ENCODE measurements at places on chromosomes 1 and 21.

- no peak overlapping the region for H3K4me3 ChIP-seq
- H3K36me3 ChIP-seq: no peaks in the 10 kb centered on the region
- H3K4me1 ChIP-seq: no peaks in the 10 kb centered on the region
- no peak overlapping the region for H3K27ac ChIP-seq
- H3K27me3 ChIP-seq: no peaks in the 10 kb centered on the region
- no peak for DNase-seq
Measured at GRCh38 chr1:218804014-218804785, 369.5 kb upstream of the LYPLAL1 start.

- no peak overlapping the region for H3K4me3 ChIP-seq
- no peaks in the 10 kb centered on the region for H3K36me3 ChIP-seq
- no peaks in the 10 kb centered on the region for H3K27me3 ChIP-seq
- no peaks in the 10 kb centered on the region for H3K4me1 ChIP-seq
- no peak overlapping the region for H3K27ac ChIP-seq
Measured at GRCh38 chr1:243487649-243488227, 231.9 kb downstream of the SDCCAG8 start.

DNA sequence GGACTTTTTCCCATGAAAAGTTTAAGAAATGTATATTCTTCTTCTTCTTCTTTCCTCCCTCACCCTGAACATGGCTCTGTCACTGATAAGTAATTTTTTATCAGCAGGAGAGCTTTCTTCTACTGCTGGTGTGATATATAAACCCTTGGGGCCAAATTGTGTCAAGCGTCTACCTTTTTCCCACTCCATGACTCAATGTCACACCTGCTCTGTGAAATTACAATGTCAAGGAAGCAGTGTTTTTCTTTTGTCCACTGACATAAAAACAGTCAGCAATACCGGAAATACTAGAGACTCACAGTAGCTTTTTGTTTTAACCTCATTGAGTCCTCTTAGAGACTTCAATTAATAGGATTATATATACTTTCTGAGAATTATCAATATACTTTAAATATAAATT, 416.2 kb upstream of the ADGRL4 start:
- H3K27ac ChIP-seq: no peak overlapping the region
- H3K27me3 ChIP-seq: no peaks in the 10 kb centered on the region
- H3K4me3 ChIP-seq: no peak overlapping the region
- no peaks in the 10 kb centered on the region for H3K36me3 ChIP-seq
- DNase-seq: no peak
- no peaks in the 10 kb centered on the region for H3K4me1 ChIP-seq

DNA sequence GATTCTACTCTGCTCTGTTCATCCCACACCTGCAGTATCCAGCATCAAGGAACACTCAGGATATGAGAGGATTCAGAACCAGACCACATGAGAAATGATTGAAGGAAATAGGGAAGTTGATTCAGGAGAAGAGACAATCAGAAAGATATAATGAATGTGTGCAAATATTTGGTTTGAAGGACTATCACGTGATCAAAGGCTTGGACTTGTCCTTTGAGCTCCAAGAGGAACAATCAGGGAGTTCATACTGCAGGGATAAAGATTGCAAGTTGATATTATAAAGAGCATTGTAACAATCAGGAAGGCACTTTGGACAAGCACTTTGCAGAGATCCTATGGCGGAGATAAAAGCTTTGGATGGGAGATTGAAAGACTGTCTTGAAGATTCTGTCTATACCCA, 13.9 kb upstream of the PIGM start:
- peak; percentile 91 for DNase-seq
- H3K27ac ChIP-seq: peak overlapping the region; percentile 64
- H3K4me3 ChIP-seq: no peak overlapping the region
- peaks cover 5% of the 10 kb centered on the region for H3K36me3 ChIP-seq
- no peaks in the 10 kb centered on the region for H3K27me3 ChIP-seq
- H3K4me1 ChIP-seq: peaks cover 70% of the 10 kb centered on the region

DNA sequence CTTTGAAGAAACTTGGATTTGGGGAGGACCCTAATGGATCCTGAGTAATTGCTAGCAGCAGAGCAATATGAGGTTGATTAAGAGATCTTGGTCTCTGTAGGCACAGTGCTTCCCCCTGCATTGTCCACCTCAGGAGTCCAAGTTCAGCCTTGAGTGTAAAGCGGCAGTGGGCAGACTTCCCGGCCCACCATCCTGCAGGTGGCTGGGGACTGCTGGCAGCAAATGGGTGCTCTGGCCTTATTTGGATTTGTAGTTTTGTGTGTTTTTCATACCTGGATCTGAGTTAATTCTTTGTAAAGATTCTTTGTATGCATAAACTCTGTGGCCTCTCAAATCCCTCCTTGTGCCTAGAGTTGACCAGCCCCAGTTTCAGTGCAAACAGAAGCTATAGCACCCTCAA, 7.6 kb downstream of the BARHL2 start:
- H3K36me3 ChIP-seq: no peaks in the 10 kb centered on the region
- H3K27me3 ChIP-seq: peaks cover 19% of the 10 kb centered on the region
- no peak overlapping the region for H3K4me3 ChIP-seq
- H3K27ac ChIP-seq: no peak overlapping the region

GRCh38 chr1:234858722-234859121, 248.7 kb upstream of the IRF2BP2 start:
- H3K4me1 ChIP-seq: peaks cover 30% of the 10 kb centered on the region
- no peak for DNase-seq
- H3K27ac ChIP-seq: no peak overlapping the region
- H3K27me3 ChIP-seq: no peaks in the 10 kb centered on the region

DNA sequence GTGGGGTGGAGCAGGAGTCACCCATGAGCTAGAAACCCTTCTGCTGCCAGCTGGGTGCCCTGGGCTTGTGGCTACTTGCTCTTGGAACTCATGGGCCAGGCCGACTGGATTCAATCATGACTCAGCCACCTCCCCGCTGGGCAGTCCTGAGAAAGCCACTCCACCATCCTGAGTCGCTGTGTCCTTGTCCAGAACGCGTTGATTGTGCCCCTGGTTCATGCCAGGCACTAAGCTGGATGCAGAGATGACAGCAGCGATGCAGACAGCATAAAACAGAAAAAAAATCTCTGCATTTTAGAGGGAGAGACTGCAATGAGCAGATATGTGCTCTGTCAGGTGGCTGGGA, 10.6 kb downstream of the PADI1 start:
- H3K4me3 ChIP-seq: no peak overlapping the region
- no peaks in the 10 kb centered on the region for H3K36me3 ChIP-seq
- peaks cover 16% of the 10 kb centered on the region for H3K27me3 ChIP-seq
- no peaks in the 10 kb centered on the region for H3K4me1 ChIP-seq
- no peak for DNase-seq

DNA sequence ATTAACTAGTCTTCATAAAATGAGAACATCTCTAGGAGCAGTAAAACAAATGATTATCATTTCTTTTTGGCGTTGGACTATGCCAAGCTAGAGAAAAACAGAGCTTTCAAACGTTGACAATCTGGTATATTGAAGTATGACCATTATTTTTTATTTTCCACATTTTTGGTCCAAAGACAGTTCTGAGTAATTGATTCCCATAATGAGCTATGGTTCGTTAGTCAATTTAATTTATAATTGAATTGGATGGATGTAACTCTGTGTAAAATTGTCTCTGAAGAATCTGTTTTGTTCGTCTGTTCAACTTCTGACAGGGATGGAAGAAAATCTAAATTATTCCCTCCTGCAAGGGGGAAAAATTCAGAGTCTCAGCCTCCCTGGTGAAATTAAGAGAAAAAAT, 234.5 kb downstream of the LMO4 start:
- no peaks in the 10 kb centered on the region for H3K4me1 ChIP-seq
- no peaks in the 10 kb centered on the region for H3K27me3 ChIP-seq
- H3K27ac ChIP-seq: no peak overlapping the region
- no peak overlapping the region for H3K4me3 ChIP-seq
- no peaks in the 10 kb centered on the region for H3K36me3 ChIP-seq
- no peak for DNase-seq

DNA sequence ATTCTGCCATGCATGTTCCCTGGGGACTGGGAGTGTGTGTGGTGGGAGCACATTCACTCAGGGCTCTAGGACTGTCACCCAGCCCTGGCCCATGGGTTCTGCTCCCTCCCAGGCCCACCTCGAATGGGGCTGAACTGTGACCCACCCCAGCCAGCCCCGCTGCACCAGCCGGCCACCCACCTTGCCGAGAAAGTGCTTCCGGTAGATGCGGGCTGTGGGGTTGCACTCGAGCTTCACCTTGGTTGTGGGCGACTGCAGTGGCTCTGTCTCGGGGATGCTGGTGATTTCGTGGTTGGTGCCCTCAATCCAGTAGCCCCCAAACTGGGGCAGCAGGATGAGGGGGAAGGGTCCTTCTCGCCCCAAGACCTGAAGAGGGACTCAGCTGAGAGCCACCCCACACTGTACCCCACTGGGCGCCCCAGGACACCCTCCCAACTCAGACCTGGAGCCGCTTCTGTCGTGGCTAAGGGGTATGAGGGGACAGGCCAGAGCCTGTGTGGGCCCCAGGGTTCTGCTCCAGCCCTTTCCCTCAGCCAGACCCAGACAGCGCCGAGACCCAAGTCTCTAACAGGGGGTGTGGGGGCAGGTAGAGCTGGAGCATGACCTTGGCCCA, 51.9 kb downstream of the RAP1GAP start:
- no peak overlapping the region for H3K27ac ChIP-seq
- H3K4me1 ChIP-seq: peaks cover 7% of the 10 kb centered on the region
- no peaks in the 10 kb centered on the region for H3K27me3 ChIP-seq
- peaks cover 38% of the 10 kb centered on the region for H3K36me3 ChIP-seq
- H3K4me3 ChIP-seq: no peak overlapping the region
- no peak for DNase-seq

GRCh38 chr1:103779932-103780331, 30.2 kb downstream of the AMY1C start:
- H3K27me3 ChIP-seq: no peaks in the 10 kb centered on the region
- no peaks in the 10 kb centered on the region for H3K36me3 ChIP-seq
- no peaks in the 10 kb centered on the region for H3K4me1 ChIP-seq
- no peak overlapping the region for H3K27ac ChIP-seq

DNA sequence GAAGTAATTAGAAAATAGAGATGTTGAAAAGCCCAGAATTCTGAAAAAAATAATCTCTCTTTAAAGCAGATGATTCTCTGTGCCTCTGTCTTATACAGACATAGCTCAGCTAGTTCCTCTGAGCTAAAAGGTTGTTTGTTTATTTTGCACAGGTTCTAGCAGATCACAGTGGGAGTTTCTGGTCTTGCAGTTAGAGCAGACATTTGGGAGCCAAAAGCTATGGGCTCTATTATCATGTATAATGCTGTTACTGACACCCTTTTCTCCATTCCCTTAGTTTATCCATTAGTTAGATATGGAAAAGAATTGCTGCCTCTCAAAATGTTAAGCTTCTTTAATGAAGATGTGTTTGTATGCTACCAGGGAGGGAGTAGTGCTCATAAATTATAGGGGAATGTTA, 20.5 kb upstream of the CD55 start:
- no peak overlapping the region for H3K27ac ChIP-seq
- peaks cover 14% of the 10 kb centered on the region for H3K4me1 ChIP-seq
- H3K4me3 ChIP-seq: no peak overlapping the region
- DNase-seq: no peak

- peak; percentile 45 for DNase-seq
- no peak overlapping the region for H3K4me3 ChIP-seq
- H3K27me3 ChIP-seq: no peaks in the 10 kb centered on the region
- H3K27ac ChIP-seq: no peak overlapping the region
- H3K36me3 ChIP-seq: no peaks in the 10 kb centered on the region
Measured at GRCh38 chr1:215526147-215526845, 40.8 kb upstream of the KCTD3 start.

DNA sequence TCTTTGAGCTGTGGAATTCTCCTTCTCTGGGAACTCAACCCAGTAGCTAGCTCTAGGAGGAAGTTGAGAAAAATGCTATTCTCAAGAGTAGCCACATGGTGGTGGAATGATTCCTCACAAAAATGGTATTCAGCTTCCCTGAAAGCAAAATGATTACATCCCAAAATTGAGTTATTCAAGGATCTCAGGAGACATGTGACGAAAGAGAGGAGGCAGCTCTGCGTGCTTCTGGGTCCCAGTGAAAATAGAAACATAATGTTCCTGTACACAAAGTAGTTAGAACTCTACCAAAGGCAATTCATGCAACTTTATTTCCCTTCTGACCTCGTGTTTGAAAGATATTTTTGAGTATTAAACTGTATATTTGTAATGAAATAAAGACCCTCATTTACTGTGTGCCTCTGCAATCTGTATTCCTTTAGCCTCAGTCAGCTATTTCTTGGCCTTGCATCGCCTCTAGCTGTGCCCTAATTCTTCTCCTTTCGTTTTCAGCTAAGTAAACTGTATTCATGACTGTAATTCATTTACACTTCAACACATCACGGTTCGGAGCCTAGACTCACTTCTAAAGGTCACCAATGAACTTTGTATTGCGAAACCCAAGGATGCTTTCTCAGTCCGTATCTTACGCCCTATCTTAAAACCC, 167.3 kb downstream of the FASLG start:
- no peak overlapping the region for H3K4me3 ChIP-seq
- peak; percentile 21 for DNase-seq
- H3K27me3 ChIP-seq: no peaks in the 10 kb centered on the region
- no peak overlapping the region for H3K27ac ChIP-seq
- H3K4me1 ChIP-seq: peaks cover 9% of the 10 kb centered on the region
- H3K36me3 ChIP-seq: no peaks in the 10 kb centered on the region

- DNase-seq: no peak
- peaks cover 3% of the 10 kb centered on the region for H3K27me3 ChIP-seq
- H3K27ac ChIP-seq: no peak overlapping the region
- no peak overlapping the region for H3K4me3 ChIP-seq
- no peaks in the 10 kb centered on the region for H3K4me1 ChIP-seq
Measured at GRCh38 chr1:154574716-154575115, 7.1 kb downstream of the CHRNB2 start.

DNA sequence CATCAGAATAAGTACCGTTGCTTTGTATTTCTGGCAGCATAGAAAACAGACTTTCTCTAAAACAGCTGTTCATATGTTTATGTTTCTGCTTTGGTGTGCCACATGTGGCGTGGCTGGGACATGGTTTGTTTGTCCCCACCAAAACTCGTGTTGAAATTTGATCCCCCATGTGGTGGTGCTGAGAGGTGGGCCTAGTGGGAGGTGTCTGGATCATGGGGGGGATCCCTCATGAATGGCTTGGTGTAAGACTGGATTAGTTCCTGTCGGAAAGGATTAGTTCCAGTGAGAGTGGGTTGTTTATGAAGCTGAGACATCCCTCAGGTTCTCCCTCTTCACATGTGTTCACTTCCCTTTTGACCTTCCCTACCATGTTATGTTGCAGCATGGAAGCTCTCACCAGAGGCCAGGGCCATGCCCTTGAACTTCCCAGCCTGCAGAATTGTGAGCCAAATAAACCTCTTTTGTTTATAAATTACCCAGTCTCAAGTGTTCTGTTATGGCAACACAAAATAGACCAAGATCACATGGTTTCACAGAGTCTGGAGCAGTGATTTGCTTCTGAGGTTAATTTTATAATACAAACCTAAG, 17.9 kb upstream of the H3-3A start:
- DNase-seq: no peak
- H3K4me1 ChIP-seq: peaks cover 23% of the 10 kb centered on the region
- no peak overlapping the region for H3K4me3 ChIP-seq
- H3K27ac ChIP-seq: no peak overlapping the region
- H3K36me3 ChIP-seq: no peaks in the 10 kb centered on the region

GRCh38 chr1:180525715-180526039, 23.3 kb upstream of the ACBD6 start:
- H3K4me3 ChIP-seq: no peak overlapping the region
- no peaks in the 10 kb centered on the region for H3K27me3 ChIP-seq
- DNase-seq: no peak
- peaks cover 51% of the 10 kb centered on the region for H3K4me1 ChIP-seq
- H3K36me3 ChIP-seq: no peaks in the 10 kb centered on the region

Measured in HepG2 (cell line).